ENCODE measurements at places on chromosomes 2 and 18. TPM values are rescaled to one million over a fixed set of nuclear protein-coding genes. Genes with fewer than 3 reads are reported as not detected.

DNA sequence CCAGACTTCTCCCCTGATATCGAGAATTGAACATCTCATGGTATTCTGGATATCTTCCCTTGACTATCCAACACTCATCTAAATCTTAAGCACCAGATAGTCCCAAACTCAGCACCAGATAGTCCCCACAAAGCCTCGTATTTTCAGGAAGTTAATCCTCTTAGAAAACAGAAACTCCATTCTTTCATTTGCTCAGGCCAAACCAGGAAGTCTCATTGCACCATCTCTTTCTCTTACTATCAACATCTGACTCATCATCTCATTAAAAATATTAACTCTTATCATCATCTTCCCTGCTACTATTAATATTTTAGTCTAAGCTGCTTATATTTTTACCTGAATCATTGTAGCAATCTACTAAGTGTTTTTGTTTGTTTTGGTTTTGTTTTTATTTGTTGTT lies 286.4 kb downstream of the GALNT13 start:
- H3K4me3 ChIP-seq, result no peak overlapping the region
- no peak for DNase-seq
- H3K27ac ChIP-seq, result no peak overlapping the region
- no peaks in the 10 kb centered on the region for H3K4me1 ChIP-seq

DNA sequence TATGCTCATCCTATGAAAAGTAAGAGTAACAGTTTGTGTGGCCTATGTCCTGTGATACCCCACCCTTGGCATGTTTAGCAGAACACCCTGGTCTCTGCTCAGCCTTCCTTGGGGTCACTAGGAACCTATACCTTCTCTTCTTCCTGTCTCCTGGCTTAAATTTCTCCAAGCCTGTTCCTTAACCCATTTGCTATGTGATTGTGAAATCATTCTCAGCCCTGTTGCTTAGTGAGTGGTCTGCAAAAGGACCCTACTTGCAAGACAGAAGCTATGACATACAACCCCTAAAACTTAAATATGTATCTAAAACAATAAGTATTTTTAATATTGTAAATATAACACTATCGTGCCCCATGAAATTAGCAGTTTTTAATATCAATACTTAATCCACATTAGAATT lies 524.7 kb downstream of the PARD3B start:
- H3K4me3 ChIP-seq, result no peak overlapping the region
- no peak for DNase-seq
- no peaks in the 10 kb centered on the region for H3K27me3 ChIP-seq
- no peak overlapping the region for H3K27ac ChIP-seq
- no peaks in the 10 kb centered on the region for H3K36me3 ChIP-seq

TWSG1 gene
- total RNA-seq, result 29.1 TPM

- H3K4me1 ChIP-seq, result peaks cover 7% of the 10 kb centered on the region
- no peak for DNase-seq
- H3K27me3 ChIP-seq, result no peaks in the 10 kb centered on the region
- no peaks in the 10 kb centered on the region for H3K36me3 ChIP-seq
- no peak overlapping the region for H3K27ac ChIP-seq
Measured at GRCh38 chr2:75416420-75417342, 144.1 kb downstream of the EVA1A start.

CD28 gene
- total RNA-seq, result not detected

DNA sequence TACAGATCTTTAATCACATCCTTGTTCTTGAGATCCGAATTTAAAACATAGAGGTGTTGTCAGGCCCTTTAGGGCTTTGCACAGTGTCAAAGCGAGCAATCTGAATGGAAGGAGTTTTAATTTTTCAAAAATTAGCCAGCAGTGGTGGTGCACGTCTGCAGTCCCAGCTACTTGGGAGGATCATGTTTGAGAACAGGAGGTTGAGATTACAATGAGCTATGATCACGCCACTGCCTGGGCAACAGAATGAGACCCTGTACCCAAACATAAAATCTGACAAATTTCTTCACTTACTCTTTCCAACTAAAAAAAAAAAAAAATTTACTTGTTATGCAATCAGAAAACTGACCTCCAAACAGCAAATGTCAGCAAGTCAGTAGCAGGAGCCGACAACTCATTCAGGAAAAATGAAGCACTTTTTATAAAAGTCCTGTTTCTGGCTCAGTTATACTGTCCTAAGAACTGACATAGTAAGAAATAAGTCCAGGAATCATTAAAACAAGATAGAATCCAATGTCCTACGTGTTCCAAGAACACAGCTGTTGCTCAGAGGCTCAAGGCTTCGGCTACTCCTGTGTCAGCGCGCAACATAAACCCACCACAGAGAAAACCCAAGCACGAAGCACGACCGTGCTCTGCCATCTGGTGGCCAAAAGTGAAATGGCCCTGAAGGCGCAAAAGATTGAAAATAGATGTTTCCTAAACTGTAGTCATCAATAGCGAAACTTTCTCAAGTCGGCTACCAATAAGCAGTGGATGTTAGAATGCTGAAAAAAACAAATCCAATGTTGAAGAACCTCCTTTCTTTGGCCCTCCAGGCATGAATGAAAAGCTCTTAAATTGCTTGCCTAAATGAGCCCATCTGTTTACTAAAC lies 138.1 kb downstream of the INO80D start:
- no peak overlapping the region for H3K27ac ChIP-seq
- DNase-seq, result peak; percentile 86
- no peaks in the 10 kb centered on the region for H3K4me1 ChIP-seq
- no peaks in the 10 kb centered on the region for H3K36me3 ChIP-seq
- no peak overlapping the region for H3K4me3 ChIP-seq

Measured in GM23338 (cell line).